Left colon (tissue), 2 donors: ENCODE measurements at places on chromosomes 4 and X.

GRCh38 chrX:41785685-41786084 is 61.7 kb downstream of the GPR82 start:
- DNase-seq, result no peak

- DNase-seq, result no peak
Measured at GRCh38 chrX:2183193-2183725, 317.5 kb downstream of the DHRSX start.

DNA sequence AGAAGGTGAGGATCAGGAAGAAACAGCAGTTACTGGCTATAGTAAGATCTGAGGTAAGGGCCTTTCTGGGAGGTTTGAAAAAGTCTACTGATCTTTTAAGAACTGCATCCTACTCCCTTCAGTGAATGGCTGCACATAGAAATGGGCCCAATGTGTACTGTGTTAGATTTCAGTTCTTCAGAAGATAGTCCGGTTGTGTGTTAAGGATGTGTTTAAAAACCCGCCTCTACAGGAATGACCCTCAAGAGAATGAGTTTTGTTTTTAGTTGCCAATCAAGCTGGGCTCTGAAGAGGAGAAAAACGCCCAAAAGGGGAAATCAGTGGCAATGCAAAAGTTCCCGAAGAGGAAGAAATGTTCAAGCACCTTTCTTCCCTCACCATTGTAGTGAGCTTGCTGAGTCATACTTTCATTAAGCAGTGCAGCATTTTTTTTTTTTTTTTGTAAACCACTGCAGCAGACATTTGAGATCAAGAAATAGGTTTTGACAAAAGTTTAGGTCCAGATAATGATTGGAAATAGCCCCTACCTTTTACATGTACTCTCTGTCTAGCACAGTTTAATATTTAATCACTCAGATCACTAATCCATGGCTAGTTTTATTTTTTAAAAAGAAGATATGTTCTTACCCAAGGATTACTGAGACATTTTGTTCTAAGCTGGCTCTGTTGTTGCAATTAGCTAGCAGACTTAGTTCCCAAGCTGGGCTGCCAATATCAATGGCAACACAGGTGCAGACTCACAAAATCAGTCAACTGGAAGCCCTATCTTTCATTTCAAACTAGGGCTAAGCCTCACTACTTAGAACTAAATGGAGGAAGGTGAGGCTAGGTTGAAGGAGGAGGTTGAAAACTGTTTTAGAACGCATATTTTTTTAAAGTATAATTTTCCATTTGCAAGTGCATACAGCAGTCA is 7.0 kb upstream of the TRPC5OS start:
- no peak for DNase-seq

DNA sequence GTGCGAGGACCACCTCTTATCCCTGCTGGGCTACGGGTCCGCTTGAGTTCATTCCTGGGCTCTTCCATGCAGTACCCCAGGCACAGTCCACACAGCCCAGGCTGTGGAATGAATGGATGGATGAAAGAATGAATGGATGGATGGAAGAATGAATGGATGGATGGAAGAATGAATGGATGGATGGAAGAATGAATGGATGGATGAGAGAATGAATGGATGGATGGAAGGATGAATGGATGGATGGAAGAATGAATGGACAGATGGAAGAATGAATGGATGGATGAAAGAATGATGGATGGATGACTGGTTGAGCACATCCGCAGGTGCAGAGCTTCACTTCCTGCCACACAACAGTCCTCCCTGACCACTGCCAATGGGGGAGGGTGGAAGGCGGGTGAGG is 28.2 kb downstream of the ACOX3 start:
- no peak for DNase-seq
